ENCODE measurements at places on chromosomes 12 and 14.
A peak's percentile ranks its signal among the peaks of the same experiment; 100 is the strongest.

DNA sequence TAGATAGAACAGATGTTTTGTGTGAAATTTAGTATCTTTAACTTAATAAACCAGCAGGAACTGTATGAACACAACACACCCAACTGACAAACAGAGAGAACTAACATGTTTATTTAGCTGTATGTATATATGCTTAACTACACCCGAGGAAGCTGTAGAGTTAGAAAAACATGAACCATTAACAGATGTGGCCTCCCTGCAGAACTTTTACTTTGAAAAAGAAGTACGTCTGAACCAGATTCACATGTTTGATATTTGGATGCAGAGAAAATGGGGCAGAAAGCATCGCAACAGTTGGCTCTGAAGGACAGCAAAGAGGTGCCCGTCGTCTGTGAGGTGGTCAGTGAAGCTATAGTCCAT, at the start of gene REP15:
Gene REP15, plus strand, starts transcription at position 155 of the 360 bp plus-strand sequence. Its CDS starts 116 bp downstream, at position 271.
- no peak within 1 kb of the TSS for H3K4me3 ChIP-seq
- DNase-seq, result no peak
- no peaks in the 10 kb centered on the region for H3K4me1 ChIP-seq
- H3K27me3 ChIP-seq, result no peaks in the 10 kb centered on the region

GRCh38 chr12:23954332-23954731, 4.9 kb upstream of the SOX5 start:
- DNase-seq, result no peak
- H3K27ac ChIP-seq, result no peak overlapping the region
- H3K4me1 ChIP-seq, result no peaks in the 10 kb centered on the region
- no peaks in the 10 kb centered on the region for H3K27me3 ChIP-seq

- H3K27me3 ChIP-seq, result no peaks in the 10 kb centered on the region
- H3K4me3 ChIP-seq, result no peak overlapping the region
- H3K27ac ChIP-seq, result no peak overlapping the region
- H3K4me1 ChIP-seq, result no peaks in the 10 kb centered on the region
Observed at GRCh38 chr12:131112700-131113290, 159.1 kb downstream of the ADGRD1 start.

- H3K27me3 ChIP-seq, result no peaks in the 10 kb centered on the region
- no peak overlapping the region for H3K27ac ChIP-seq
- no peaks in the 10 kb centered on the region for H3K36me3 ChIP-seq
- DNase-seq, result no peak
Observed at GRCh38 chr12:31005256-31005943, 68.3 kb upstream of the DDX11 start.

DNA sequence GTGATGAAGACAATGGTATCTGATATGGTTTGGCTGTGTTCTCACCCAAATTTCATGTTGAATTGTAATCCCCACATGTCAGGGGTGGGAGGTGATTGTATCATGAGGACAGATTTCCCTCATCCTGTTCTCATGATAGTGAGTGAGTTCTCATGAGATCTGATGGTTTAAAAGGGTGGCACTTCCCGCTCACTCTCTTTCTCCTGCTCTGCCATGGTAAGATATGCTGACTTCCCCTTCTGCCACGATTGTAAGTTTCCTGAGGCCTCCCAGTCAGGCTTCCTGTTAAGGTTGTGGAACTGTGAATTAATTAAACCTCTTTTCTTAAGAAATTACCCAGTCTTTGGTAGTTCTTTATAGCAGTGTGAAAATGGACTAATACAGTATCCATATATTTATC, 25.6 kb upstream of the PTHLH start:
- no peaks in the 10 kb centered on the region for H3K4me1 ChIP-seq
- no peak overlapping the region for H3K4me3 ChIP-seq
- H3K27ac ChIP-seq, result no peak overlapping the region
- H3K36me3 ChIP-seq, result no peaks in the 10 kb centered on the region
- DNase-seq, result no peak

DNA sequence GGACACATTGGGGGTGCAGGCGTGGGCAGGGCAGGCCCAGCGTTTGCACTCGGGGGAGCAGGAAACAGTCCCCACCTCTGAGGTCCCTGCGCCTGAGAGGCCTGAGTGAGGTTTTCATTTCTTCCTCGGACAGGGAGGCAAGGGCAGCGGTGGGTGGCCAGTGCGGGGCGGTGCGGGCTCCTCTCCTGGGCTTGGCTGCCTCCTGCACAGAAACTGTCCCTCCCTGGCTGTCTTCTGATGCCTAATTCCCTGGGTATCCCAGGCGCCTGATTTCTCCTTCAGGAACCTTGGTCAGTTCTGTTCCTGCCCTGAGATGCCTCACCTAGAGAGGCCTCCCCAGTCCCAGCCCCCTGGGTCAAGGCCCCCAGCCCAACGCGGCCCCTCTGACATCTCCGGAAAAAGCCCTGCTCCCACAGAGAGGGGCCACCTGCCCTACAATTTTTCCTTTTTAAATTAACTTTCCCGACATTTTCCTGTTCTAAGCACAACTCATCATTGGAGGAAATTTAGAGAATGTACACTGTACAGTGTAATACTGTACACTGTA, 260.3 kb downstream of the ADGRD1 start:
- H3K27me3 ChIP-seq, result no peaks in the 10 kb centered on the region
- no peak overlapping the region for H3K27ac ChIP-seq
- H3K36me3 ChIP-seq, result no peaks in the 10 kb centered on the region
- H3K4me3 ChIP-seq, result no peak overlapping the region
- H3K4me1 ChIP-seq, result no peaks in the 10 kb centered on the region
- DNase-seq, result no peak

GRCh38 chr14:74207943-74208342, 31.3 kb upstream of the VSX2 start:
- no peaks in the 10 kb centered on the region for H3K27me3 ChIP-seq
- no peak for DNase-seq
- no peaks in the 10 kb centered on the region for H3K4me1 ChIP-seq
- H3K4me3 ChIP-seq, result no peak overlapping the region

- H3K27me3 ChIP-seq, result no peaks in the 10 kb centered on the region
- H3K36me3 ChIP-seq, result no peaks in the 10 kb centered on the region
- H3K4me1 ChIP-seq, result no peaks in the 10 kb centered on the region
- no peak for DNase-seq
- H3K4me3 ChIP-seq, result no peak overlapping the region
Observed at GRCh38 chr12:130394906-130395305, 57.2 kb downstream of the PIWIL1 start.

GRCh38 chr12:123916729-123917128, 55.9 kb downstream of the CCDC92 start:
- no peak overlapping the region for H3K4me3 ChIP-seq
- DNase-seq, result no peak
- H3K27me3 ChIP-seq, result no peaks in the 10 kb centered on the region
- no peaks in the 10 kb centered on the region for H3K4me1 ChIP-seq

- no peak overlapping the region for H3K27ac ChIP-seq
- DNase-seq, result no peak
- H3K4me1 ChIP-seq, result no peaks in the 10 kb centered on the region
Observed at GRCh38 chr12:20268121-20268732, 100.1 kb upstream of the PDE3A start.

DNA sequence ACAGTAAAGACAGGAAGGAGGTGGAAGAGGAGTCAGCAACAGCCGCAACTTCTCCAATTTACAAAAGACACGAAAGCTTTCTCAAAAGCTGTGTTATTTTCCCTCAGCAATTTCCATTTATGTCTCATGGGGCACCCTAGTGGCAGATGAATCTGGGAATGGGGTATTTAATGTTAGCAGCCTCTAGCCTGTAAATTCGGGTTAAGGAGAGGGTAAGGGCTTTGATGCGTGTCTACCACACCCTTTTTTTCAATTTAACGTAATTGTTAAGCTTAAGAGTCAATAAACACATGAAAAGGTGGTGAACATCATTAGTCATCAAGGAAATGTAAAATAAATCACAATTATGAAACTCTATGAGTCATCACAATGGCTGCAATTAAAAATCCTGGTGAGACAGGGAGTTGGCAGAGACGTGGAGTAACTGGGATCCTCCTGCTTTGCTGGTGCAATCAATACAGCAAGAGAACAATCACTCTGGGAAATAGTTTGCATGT, 986.4 kb downstream of the AACS start:
- no peak overlapping the region for H3K4me3 ChIP-seq
- no peaks in the 10 kb centered on the region for H3K27me3 ChIP-seq
- no peak overlapping the region for H3K27ac ChIP-seq
- H3K36me3 ChIP-seq, result no peaks in the 10 kb centered on the region

DNA sequence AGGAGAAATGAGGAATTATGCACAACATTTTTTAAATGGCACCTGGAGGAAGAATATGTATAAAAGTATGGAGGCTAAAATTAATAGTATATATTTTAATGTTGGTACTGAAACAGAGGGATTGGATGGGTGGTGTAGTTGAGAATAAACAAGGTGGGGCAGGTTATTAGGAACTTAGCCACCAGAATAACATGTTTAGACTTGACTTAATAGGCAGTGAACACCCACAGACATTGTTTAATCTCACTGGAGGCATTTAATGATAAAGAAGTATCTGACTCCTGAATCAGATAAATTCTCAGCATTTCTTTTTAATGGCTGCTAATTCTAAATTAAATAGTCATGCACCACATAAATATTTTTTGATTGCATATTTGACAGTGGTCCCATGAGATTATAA, 139.7 kb downstream of the CNTN1 start:
- no peaks in the 10 kb centered on the region for H3K4me1 ChIP-seq
- no peaks in the 10 kb centered on the region for H3K36me3 ChIP-seq
- H3K27me3 ChIP-seq, result no peaks in the 10 kb centered on the region
- DNase-seq, result no peak
- no peak overlapping the region for H3K4me3 ChIP-seq

DNA sequence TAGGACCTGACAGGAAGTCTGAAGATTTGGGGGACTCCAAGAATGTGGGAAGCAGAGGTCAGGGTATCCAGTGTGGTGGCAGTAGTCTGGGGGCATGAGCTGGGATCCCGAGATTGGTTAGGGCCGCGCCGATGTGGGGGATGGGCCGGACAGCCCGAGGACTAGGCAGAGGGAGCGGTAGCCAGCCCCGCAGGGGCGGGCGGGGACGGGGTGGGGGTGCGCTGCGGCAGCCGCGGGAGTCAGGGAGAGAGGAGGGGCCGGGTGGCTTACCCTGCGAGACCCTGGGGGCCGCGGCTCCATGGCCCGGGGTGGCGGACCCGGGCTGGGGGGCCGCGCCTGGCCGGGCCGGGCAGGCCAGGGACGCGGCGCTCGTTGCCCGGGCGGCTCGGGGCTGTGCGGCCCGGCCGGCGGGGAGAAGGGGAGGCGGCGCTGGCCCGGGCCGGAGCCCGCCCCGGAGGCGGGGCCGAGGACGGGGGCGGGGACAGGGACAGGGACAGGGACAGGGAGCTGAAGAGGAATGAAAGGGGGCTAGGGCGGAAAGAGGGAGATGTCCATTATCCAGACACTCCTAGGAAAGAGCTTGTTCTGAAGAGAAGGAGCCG, 5.6 kb downstream of the ZNF385A start:
- H3K27me3 ChIP-seq, result no peaks in the 10 kb centered on the region
- H3K36me3 ChIP-seq, result no peaks in the 10 kb centered on the region
- H3K27ac ChIP-seq, result no peak overlapping the region
- H3K4me1 ChIP-seq, result peaks cover 4% of the 10 kb centered on the region
- DNase-seq, result no peak
- H3K4me3 ChIP-seq, result peak overlapping the region; percentile 75

DNA sequence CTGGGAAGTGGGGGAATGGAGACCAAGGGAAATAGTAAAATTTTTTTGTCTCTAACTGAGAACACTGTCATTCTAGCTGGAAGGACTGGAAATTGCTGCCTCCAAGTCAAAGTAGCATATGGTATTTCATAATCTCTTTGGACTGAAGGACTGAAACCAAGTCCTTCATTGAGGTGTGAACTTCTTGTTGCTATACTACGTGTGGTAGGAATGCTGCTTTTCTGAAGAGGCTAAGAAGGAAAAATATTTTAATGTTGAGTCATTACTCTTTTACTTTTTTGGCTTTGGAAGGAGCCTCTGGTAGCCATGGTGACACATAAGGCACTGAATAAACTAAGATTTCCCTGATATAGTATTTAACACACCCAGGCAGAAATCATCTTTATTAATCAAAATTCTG, 465.4 kb downstream of the NPAS3 start:
- no peaks in the 10 kb centered on the region for H3K4me1 ChIP-seq
- H3K27me3 ChIP-seq, result no peaks in the 10 kb centered on the region
- no peaks in the 10 kb centered on the region for H3K36me3 ChIP-seq
- no peak overlapping the region for H3K27ac ChIP-seq
- no peak overlapping the region for H3K4me3 ChIP-seq

- no peak for DNase-seq
- peaks cover 21% of the 10 kb centered on the region for H3K4me1 ChIP-seq
- no peak overlapping the region for H3K4me3 ChIP-seq
- H3K27ac ChIP-seq, result peak overlapping the region; percentile 52
Observed at GRCh38 chr12:92560713-92561542, 141.9 kb upstream of the PLEKHG7 start.

DNA sequence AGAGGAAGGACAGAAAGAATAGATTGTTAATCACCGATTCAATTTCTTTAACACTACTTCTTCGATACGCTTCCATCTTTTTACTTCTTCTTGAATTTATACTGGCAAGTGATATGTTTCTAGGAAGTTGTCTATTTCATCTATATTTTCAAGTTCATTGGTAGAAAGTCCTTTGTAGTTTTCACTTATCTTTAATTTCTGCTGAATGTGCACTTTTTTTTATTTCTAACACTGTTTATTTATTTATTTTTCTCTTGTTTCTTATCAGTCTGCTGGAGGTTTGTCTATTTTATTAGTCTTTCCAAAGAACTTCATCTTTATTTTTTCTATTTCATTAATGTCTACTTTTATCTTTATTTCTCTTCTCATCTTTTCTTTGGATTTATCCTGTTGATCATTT, 63.6 kb downstream of the SIX1 start:
- DNase-seq, result no peak
- no peak overlapping the region for H3K4me3 ChIP-seq
- H3K36me3 ChIP-seq, result no peaks in the 10 kb centered on the region
- no peaks in the 10 kb centered on the region for H3K4me1 ChIP-seq
- no peaks in the 10 kb centered on the region for H3K27me3 ChIP-seq

DNA sequence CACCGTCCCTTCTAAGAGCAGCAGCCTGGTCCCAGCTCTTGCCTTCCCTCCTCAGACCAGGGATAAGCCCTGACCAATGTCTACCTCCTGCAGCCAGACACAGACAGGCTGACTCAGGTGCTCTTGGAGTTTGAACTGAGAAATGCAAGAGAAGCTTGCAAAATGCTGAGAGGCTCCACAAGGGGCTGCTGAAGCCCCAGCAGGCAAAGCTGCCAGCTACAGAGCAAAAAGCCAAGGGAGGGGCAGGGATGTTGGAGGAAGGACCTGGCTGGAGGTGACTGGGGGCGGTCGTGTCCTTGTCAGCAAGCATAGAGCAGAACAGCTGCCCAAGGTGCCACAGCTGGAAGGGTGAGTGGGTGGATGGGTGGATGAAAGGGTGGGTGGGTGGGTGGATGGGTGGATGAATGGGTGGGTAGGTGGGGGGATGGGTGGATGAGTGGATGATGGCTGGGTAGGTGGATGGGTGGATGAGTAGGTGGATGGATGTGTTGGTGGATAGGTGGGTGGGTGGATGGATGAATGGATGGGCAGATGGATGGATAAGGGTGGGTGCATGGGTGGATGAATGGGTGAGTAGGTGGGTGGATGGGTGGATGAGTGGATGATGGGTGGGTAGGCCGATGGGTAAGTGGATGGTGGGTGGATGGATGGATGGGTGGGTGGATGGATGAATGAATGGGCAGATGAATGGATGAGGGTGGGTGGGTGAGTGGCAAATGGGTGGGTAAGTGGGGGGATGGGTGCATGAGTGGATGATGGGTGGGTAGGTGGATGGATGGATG, 4.0 kb upstream of the INF2 start:
- no peak for DNase-seq
- peaks cover 41% of the 10 kb centered on the region for H3K4me1 ChIP-seq
- no peak overlapping the region for H3K4me3 ChIP-seq
- no peaks in the 10 kb centered on the region for H3K27me3 ChIP-seq

Data from ascending aorta (tissue), 2 donors.